ENCODE measurements at places on chromosomes 12 and 14.

GRCh38 chr14:83873669-83874068 lies 1656.3 kb upstream of the FLRT2 start:
- no peak for DNase-seq

GRCh38 chr12:89947437-89948270 lies 239.0 kb upstream of the ATP2B1 start:
- no peak for DNase-seq

DNA sequence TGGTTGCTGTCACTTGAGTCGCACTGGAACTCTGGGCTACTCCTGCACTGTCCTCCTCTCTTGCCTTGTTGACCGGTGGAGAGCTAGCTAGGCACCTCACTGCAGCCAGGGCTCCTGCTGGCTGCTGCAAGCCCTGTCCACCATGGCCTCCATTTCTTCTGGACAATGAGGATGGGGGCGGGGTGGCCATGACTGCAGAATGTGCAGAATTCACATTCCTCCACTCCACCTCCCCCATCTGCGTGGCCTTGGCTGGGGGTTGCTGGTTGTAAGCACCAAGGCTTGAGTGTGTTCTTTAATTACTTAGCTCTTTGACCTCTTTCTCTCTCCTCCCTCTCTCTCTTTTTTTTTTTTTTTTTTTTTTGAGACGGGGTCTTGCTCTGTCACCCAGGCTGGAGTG lies 248.5 kb downstream of the PCNX1 start:
- DNase-seq = no peak

DNA sequence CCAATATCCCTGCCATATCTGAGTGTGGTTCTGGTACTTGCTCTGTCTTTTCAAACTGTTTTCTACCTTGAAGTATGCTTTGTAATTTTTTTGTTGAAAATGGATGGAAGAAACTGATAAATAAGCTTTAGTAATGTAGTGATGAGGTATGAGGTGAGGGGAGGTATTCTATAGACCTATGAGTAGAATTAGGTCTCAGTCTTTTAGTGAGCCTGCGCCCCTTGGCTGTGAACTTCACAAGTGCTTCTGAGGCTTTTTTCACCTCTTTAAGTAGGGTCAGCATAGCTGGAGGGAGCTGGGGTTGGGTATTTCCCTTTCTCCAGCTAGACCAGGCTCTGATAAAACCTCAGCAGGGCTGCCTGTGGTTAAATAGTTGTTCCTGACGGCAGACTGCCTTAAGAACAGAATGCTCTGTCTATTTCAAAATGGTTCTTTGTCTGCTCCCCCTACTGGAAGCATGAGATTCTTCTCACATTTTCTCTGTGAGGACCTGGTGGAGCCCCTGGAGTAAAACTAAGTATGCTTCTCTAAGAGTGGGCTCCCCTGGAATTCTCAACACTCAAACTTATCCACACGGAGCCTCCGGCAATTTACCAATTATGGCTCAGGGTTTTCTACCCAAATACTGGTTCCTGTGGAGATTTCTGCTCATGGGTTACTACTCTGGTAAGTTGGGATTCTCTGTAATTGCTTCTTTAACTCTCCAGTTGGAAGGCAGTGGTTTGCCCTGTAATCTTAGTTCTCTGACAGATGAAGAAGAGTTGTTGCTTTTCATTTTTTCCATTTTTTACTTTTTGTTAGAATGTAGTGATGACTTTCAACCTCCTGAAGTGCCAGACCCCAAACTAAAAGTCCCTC lies 13.1 kb downstream of the KRT5 start:
- no peak for DNase-seq

DNA sequence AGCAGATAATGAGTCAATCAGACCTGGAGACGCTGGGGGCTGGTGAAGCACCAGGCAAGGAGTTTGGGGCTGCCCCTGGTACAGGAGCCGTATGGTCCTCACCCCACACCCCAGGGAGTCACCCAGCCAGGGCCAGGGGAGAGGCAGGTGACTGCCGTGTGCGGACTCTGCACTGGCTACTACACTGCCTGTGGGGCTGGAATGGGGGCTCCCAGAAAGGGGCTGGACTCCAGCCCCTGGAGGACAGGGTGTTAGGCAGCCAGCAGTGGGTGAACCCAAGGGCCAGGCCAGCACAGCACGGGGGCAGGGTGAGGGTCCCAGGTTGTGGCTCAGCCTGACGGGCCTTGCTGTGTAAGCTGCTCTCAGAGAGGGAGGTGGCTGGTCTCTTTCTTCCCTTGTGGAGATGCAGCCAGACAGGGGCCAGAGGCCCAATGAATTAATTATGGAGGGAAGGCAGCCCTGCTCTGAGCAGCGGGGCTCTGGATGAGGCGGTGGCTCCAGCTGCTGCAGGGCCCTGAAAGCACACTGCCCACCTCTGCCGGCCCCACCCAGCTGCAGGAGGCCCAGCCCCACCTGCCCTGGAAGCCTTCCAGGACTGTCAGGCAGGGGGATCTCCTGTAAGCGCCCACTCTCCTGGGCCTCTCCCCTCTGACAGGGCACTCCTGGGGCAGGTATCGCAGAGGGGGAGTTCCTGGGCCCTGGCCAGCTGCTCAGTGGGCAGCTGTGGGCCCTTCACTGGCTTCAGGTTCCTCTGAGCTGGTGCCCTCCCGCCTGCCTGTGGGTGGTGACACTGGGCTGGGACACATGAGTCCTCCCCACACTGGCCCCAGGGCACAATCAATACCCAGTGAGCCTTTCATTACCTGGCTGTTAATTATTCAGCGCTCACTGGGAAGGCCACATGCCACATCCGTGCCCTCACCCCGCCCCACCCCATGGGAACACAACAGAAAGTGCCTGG lies 142.5 kb upstream of the C14orf180 start:
- no peak for DNase-seq

- DNase-seq = peak; percentile 91
These were observed 5.3 kb downstream of the PHB2 start for GRCh38 chr12:6965026-6965661.

- DNase-seq = no peak
These were observed 50.7 kb downstream of the TPCN1 start for GRCh38 chr12:113271853-113272561.

GRCh38 chr14:102711946-102712345 lies 65.3 kb upstream of the TRAF3 start:
- DNase-seq = no peak

GRCh38 chr14:53670701-53671100 lies 285.9 kb downstream of the BMP4 start:
- DNase-seq = no peak

GRCh38 chr12:81729781-81730180 lies 29.4 kb downstream of the PPFIA2 start:
- DNase-seq = no peak

DNA sequence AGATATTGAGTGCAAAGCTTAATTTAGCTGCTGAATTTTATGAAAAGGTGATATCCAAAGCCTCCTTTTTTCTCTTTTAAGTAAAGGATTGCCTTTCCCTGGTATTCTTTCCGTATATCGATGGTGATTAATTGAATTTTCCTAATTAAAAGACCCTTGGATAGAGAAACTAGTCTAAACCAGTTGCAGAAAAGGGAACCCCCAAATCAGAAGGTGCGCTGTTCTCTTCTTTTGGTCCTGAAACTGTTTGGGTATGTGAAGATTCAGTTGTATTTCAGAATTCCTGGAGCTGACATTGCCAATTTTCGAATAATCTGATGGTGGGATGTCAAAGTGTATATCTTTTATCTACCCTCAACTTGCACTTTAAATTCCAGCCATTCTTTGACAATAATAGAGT lies 1.9 kb downstream of the GPHN start:
- DNase-seq = no peak

Data from activated CD4-positive, alpha-beta T cell treated with anti-CD3 and anti-CD28 coated beads for 4 hours (primary cell).